ENCODE measurements at places on chromosomes 7 and 10.

- no peak for DNase-seq
Observed at GRCh38 chr7:65951837-65952578, 30.0 kb downstream of the GUSB start.

DNA sequence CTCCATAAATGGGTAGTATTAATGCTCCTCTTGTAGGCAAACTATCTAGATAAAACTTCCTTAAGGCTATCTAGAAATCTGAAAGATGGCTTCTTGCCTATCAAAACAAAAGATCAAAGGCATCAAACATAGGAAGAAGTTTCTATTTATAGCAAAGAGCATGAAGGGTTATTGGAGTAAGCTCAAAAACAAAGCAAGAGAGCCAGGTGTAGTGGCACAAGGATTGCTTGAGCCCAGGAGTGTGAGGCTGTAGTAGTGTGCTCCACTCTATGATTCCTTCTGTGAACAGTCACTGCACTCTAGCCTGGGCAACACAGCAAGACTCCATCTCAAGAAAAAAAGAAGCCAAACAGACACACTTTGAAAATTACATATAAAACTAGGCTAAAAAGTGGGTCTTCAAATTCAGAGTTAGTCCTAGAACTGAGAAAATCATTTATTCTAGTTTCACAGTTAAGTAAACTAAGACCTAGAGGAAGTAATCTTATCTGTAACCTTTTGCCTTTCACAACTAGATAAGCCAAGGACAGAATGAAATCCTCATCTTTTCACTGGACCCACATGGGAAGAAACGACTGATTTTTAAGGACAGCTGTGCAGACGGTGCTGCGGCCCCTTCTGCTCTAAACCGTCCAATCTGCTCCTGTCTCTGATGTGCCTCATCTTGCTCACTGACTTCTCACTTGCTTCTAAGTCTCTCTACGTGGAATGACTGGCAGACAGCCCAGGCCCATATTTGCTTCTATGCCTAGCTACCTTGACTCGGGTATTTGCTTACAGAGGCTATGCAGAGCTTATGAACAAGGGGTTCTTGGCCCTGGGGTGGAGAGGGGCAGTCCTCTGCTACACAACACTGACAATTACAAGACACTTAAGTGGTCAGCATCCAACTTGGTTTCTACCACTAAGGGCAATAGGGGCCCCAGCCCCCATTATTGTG lies 50.0 kb downstream of the ESYT2 start:
- no peak for DNase-seq

DNA sequence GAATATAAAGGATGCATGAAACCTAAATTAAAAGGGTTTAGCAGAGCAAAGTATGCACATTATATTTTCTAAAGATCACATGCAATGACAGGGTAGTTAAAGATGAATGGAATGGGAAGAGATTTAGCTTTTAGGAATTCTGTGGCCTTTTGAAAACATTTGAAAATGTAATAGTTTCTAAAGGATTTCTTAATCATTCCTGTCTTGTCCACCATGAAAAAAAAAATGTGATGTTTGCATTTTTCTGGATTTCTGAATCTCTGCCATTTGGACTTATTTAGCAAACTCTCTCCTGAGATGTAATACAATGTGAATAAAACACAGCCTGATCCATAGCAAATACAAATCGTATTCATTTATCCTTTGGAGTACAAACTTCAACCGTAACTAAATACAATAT lies 126.6 kb upstream of the RAB11FIP2 start:
- DNase-seq = no peak

GRCh38 chr7:151822541-151823181 lies 54.3 kb downstream of the PRKAG2 start:
- DNase-seq = no peak

GRCh38 chr7:268991-269390 lies 21.0 kb upstream of the FOXL3 start:
- DNase-seq = no peak

DNA sequence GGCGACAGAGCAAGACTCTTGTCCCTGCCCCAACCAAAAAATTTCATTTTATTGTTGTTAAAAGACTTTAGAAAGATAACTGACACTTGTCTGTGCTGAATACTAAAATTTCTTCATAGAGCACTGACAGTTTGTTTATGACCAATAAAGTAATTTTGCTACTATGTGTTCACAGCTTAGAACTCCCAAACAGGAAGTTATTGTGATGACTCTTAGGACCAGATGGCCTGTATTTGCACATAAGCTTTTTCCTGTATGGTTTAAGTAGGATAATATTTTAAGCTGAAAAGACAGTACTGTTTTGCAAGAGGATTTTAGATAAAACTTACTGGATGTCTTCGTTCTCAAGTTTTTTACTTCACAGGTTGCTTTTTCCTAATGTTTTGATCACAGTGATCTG lies 80.7 kb downstream of the MMRN2 start:
- no peak for DNase-seq

All from DMS153 (cell line).